ENCODE measurements at places on chromosomes 6 and 20.

DNA sequence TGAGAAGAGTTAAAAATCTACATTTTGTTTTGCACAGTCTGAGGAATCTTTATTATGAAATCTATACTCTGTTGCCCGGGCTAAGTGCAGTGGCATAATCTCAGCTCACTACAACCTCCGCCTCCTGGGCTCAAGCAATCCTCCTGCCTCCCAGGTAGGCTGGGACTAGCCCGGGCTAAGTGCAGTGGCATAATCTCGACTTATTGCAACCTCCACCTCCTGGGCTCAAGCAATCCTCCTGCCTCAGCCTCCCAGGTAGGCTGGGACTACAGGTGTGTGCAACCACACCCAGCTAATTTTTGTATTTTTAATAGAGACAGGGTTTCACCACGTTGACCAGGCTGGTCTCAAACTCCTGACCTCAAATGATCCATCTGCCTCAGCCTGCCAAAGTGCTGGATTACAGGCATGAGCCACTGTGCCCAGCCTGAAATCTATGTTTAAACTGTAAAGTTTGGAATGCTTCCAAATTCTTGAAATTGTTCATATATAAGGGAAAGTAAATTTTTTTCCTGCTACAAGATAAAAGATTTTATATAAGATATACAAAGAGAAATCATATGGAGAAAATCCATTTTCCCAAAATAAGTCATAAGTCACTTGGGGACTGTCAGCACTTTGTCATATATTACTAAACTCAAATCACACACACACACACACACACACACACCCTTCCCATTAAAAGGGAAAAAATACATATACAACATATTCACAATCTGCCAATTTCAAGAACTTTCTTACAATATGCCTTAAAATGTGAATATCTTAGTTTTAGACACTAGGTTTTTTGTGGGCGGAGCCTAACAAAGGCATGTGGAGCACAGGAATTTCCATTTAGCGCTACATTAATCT is 19.4 kb downstream of the PTPRK start:
- DNase-seq: peak; percentile 12

- DNase-seq: peak; percentile 27
Measured at GRCh38 chr6:3457710-3458602, 1.1 kb upstream of the SLC22A23 start.

GRCh38 chr20:55782912-55783253 is 222.4 kb downstream of the CBLN4 start:
- no peak for DNase-seq

- DNase-seq: no peak
Measured at GRCh38 chr6:21489826-21490225, 103.7 kb upstream of the SOX4 start.

- no peak for DNase-seq
Measured at GRCh38 chr6:149079456-149079855, 238.1 kb upstream of the TAB2 start.

GRCh38 chr20:4300921-4301320 is 285.6 kb upstream of the RNF24 start:
- DNase-seq: no peak

DNA sequence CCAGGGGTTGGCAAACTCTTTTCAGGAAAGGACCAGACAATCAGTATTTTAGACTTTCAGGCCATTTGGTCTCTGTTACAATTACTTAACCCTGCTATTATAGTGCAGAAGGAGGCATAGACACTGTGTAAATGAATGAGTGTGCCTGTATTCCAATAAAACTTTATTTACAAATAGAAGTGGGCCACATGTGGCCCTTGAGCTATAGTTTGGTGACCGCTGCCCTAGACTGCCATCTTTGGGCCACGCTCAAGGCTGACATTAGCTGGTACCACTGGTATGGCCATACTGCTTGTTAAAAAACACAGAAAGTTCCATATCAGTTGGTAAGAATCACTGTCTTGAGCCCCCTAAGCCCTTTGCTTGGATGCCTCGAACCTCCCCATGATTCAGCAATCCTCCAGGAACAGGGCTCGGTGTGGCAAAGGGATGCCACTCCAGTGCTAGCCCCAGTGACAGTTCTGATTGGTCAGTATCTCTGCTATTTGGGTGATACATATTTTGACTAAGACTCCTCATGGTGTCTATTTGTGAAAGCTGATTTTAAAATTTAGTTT is 23.3 kb upstream of the SNRNP48 start:
- DNase-seq: no peak

GRCh38 chr20:47262365-47263013 is 94.0 kb downstream of the ZMYND8 start:
- no peak for DNase-seq

DNA sequence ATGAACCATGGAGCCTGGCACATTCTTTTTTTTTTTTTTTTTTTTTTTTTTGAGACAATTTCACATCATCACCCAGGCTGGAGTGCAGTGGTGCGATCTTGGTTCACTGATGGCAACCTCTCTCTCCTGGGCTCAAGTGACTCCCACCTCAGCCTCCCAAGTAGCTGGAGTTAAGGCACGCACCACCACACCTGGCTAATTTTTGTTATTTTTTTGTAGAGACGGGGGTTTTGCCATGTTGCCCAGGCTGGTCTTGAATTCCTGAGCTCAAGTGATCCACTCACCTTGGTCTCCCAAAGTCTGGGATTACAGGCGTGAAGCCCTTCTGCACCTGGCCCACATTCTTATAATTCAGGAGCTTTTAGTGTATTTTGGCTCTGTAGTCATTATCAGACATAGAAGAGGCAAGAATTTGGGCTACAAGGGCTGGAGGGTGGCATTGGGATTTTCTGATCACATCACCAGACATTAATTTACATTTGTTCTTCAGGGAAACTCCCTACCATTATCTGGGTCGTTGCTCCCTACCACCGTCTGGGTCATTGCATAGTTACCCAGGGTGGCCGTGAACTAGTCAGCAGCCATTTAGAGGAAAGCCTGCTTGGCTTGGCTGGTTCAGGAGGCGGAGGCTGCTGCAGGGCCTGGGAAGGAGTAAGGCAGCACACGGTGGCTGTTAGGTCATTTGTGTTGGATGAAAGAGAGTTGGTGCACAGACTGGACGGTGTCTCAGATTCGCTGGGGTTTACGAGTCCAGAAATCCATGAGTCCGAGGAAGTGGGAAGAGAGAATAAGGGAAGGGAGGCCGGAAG is 17.6 kb downstream of the ARID1B start:
- DNase-seq: no peak

GRCh38 chr20:55135923-55136322 is 660.5 kb downstream of the DOK5 start:
- DNase-seq: no peak

Data from GM23248 (cell line).